ENCODE measurements at places on chromosomes 3 and 15.
A peak's percentile ranks its signal among the peaks of the same experiment; 100 is the strongest.

GRCh38 chr15:85048430-85048829 is 66.8 kb downstream of the PDE8A start:
- no peak for DNase-seq

DNA sequence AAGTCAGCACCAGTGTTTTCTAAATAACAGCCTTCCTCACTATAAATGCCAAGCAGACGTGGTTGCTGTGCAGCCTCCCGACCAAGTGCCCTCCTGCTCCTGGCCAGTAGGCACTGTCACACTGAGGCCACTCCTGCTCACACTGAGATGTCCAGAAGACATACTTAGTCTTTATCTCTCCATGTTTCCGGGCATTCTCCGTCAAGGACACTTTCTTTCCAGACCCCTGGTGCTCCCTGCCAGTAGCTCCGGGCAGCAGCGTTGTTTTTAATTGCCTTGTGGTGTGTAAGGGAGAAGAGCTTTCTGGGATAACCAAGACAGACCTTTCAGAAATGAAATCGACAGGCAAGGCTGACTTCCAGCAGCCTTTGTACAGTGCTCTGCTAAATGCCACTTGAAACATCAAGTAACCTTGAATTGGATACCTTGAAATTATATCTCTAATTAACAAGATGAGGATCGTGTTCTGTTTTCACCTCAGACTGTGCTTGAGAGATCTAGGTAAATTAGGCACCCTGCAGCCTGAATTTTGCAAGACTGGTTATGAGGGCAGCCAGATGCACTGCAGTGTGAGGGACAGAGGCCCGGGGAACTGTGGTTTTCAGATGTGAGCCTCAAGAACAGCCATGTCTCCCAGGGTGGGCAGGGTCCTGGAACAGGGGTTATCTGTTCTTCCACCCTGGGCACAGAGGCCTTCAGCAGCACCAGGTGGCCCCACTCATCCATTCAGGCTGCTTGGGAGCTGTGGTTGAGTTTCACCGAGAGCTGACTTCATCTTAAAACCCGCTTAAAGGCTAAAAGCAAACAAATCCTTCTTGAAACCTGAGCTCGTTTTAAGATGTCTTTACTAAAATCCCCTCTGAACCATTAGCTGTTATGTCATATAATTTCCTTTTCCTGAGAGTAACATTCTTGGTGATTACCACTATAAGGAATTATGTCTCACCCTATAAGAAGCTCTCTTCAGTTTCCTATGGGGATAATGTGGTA is 105.5 kb upstream of the IL12A start:
- DNase-seq: peak; percentile 31

GRCh38 chr3:153311541-153311940 is 149.5 kb downstream of the RAP2B start:
- no peak for DNase-seq

DNA sequence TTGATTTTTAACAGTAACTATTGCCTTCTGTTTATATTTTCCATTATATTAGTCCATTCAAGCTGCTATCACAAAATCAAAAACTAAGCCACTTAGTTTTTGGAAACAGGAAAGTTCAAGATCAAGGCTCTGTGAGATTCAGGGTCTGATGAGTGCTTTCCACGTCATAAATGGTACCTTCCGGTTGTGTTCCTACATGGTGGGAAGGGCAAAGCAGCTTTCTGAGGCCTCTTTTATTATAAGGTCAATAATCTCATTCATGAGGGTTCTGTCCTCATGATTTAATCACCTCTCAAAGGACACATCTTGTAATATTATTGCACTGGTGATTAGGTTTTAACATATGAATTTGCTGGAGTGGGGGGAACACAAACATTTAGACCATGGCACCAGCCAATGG is 152.0 kb downstream of the VGLL3 start:
- DNase-seq: no peak

- DNase-seq: no peak
Observed at GRCh38 chr3:44326019-44326418, 12.5 kb upstream of the TCAIM start.

GRCh38 chr3:167166594-167167253 is 213.4 kb downstream of the ZBBX start:
- no peak for DNase-seq

GRCh38 chr3:49994476-49994875 is 54.5 kb downstream of the RBM6 start:
- no peak for DNase-seq

DNA sequence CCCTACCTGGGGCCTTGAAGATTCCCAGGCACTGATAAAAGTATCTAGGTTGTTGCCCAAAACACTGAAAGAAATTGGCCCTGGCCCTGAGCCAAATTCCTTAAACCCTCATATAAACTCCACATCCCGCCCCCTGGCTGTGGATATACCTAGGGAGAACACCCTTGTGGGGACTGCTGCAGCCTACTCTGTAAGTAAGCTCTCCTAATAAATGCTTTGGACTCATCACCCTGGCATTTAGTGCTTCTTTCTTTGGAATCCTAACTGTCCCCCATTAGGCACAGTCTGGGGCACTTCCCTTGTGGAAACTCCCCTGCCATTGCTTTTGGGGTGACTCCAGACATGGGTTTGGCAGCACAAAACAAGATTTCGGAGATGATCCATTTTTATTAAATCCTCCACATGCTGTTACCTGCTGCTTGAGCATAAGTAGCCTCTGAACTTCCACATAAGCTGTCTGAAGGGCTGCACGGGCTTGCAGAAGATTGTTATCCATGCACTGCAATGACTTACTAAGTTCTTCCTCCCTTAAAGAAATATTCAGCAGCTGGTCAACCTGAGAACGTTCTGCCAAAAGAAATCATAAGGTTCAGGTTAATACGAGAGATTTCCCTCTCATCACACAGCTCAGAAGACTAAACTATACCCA is 46.4 kb downstream of the ZNF106 start:
- no peak for DNase-seq

GRCh38 chr15:25616471-25616870 is 177.6 kb upstream of the UBE3A start:
- no peak for DNase-seq

GRCh38 chr3:45894015-45894414 is 7.7 kb downstream of the CCR9 start:
- DNase-seq: no peak

DNA sequence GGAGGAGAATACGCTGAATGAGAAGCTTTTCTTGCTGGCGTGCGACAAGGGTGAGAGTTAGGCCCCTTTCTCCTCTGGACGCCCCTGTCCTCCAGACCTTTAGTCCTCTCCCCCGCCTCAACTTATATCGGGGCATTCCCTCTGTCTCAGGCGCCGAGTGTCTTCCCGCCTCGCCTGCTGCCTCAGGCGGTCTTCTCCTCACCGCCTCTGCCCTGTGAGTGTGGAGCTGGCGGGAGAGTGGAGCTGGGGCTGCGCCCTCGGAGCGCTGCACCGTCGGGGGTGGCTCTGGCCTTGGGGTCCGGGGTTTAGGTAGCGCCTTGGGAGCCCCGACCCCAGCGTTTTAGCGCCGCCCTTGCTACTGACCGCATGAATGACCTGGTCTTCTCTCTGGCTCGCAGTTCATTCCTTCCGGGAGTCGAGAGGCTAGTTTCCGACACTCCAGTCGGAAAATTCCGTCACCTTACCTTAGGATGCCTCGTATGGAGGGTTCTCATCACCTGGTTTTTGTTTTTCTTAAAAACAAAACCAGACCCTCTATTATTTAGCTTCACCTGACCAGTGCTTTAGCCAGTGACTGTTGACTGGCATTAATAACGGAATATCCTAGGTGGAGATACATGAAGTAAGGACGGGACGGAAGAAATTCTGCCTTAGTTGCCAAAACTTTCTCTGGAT is 985 bp downstream of the TRPC1 start:
- no peak for DNase-seq

- DNase-seq: no peak
Observed at GRCh38 chr15:57237301-57237642, 139.0 kb upstream of the CGNL1 start.

DNA sequence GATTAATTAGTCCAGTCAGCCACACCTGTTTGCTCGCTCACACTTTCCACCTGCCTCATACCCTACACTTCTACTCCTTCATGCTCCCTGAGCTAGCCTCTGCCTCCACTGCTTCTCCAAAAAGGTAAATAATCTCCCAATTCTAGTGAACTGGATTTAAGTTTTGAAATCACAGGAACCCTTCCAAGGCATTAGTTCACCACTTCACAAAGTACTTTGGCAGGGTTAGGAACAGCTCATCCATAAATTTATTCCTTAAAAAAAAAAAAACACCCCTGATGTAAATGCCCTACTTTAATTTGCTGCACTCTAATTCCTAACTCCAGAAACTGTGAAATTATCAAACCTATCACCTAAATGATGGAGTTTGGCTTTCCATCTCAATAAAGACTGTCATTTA is 58.3 kb downstream of the GADL1 start:
- DNase-seq: no peak

GRCh38 chr3:60294181-60294580 is 957.1 kb downstream of the FHIT start:
- DNase-seq: peak; percentile 60

- no peak for DNase-seq
Observed at GRCh38 chr3:177595530-177596188, 398.4 kb upstream of the TBL1XR1 start.

DNA sequence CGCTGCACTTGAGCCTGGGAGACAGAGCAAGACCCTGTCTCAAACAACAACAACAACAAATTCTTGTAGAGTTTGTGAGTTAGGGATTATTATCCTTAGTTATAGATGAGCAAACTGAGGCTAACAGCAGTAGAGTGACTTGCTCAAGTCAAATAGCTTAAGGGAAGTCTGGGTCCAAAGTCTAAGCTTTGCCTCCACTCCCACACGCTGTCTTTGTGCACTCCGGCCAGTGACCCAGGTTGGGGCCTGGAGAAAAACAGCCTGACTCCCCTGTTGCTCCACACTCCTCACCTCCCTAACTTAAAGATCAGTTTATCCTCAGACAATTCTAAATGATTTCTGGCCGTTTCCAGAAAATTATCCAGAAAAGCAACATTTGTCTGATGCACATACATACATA is 9.2 kb upstream of the SIN3A start:
- DNase-seq: no peak

GRCh38 chr3:153783106-153783505 is 338.1 kb upstream of the ARHGEF26 start:
- DNase-seq: peak; percentile 9

- no peak for DNase-seq
Observed at GRCh38 chr3:186844908-186845307, 2.4 kb downstream of the ADIPOQ start.

- peak; percentile 78 for DNase-seq
Observed at GRCh38 chr3:146803745-146804144, 198.6 kb upstream of the PLSCR5 start.

DNA sequence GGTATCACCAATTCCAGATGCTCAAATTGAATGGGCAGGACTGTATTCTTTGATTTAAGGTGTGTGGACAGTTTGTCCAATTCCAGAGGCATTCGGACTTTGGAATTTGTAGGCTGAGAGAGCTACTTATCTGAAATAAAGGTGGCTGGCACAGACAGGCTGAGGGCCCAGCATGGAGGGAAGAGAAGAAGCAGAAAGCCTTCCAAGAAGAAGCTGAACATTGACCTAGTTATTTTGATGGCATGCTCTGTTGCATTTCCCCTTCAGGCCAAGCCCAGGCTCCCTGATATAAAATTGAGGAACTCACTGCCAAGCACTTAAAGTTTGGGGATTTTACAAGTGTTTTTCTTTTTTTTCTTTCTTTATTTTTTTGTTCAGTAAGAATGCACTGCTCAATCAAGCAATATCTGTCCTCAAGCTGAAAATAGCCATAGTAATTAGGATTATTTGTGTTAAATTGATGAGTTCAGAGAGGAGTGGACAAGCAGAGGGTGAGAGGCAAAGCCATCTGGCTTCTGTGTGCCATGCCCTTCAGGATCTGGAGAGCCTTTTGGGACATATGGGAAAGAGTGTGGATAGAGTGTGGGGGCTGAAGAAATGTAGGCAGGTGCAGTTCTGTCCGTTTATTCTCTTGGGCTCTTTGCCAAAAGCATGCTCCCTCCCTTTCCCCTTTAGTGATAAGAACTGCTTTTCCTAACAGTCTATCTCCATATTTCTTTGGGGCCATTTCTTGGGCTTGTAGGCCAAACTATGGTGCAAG is 148.9 kb downstream of the OXSM start:
- no peak for DNase-seq

DNA sequence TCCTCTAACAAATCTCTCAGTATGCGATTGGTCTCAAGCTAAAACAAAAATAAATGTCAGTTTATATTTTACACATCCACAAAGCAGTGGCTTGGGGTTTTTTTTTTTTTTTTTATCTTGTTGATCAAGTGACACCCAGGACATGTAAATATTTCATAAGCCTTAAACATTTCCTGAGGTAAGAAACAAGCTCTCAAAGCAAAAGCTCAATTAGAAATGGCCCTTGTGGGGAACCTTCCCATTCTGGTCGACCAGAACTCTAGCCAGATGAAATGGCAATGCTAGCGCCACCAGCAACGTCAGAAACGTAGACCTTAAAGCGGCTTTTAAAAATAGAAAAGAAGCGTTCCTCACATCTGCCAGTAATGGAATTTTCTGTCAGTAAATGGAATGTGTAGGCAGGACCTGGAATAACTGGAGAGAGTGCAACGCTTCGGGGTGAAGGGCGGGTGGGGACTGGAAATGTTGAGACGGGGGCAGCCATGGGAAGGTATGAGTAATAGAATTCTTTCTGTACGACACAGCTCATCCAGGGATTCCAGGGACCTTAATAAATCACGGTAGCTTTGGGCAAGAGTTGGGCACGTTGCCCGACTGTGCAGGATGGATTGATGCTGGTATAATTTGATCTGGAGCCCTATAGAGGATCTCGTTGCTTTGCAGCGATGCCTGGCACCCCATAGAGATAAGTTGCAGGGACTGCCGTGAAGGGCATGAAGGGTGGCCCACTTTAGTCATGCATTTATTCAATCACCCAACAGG is 44.4 kb downstream of the BTD start:
- peak; percentile 70 for DNase-seq

DNA sequence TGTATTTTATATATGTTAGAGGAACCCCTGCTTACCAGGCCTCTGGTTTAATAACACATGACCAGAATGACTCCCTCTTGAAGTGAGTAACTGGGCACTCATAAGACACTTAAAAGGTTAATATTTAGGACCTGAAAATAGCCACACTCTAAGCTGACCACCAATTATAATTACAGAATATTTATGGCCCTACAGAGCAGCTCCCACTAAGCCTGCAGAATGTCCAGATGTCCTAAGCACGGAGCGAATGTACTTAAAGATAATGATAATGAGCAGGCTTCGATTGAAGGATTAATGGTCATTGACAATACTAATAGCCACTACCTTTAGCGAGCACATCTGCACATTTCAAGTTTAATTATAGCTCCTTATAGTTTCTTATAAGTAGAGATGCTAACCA is 22.8 kb upstream of the KCTD6 start:
- no peak for DNase-seq

- no peak for DNase-seq
Observed at GRCh38 chr3:133868186-133868585, 27.5 kb downstream of the RAB6B start.

DNA sequence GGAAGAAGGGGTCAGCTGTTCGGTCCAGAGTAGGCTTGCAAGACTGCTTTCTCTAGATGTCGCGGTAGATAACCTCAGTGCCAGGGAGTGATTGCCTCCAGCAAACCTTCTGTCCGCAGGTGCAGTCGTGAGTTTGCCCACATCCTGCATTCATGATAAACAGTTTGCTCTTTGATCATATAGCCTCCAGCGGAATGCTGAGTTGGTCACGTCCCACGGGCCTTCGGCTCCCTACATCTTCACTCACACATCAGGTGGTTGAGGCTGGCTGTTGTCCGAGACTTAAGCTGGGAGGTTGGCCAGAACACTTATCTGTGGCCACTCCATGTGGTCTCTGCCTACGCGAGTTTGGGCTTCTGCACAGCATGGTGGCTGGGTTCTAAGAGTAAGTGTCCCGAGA is 62.1 kb upstream of the NR2C2 start:
- no peak for DNase-seq

Data from stromal cell of bone marrow (primary cell).